ENCODE measurements at places on chromosomes 3 and 15.

DNA sequence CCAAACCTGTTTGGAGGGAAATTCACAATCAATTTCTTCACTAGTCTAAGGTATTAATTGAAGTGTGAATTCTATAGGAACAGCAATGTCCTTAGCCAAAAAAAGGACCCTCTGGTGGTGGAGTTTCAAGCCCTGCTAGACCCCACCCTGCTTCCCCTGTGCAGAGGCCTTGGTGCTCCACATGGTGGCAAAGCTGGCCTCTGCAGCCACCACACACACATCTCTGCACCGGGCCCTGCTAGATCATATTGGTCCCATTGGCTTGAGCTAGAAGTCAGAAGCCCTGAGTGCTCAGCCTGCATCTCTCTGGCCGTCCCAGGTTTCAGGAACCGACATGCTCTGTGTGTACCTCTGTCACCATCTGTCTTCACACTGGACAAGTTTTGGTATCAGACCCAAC lies 220.9 kb upstream of the TRIM42 start:
- DNase-seq = no peak

DNA sequence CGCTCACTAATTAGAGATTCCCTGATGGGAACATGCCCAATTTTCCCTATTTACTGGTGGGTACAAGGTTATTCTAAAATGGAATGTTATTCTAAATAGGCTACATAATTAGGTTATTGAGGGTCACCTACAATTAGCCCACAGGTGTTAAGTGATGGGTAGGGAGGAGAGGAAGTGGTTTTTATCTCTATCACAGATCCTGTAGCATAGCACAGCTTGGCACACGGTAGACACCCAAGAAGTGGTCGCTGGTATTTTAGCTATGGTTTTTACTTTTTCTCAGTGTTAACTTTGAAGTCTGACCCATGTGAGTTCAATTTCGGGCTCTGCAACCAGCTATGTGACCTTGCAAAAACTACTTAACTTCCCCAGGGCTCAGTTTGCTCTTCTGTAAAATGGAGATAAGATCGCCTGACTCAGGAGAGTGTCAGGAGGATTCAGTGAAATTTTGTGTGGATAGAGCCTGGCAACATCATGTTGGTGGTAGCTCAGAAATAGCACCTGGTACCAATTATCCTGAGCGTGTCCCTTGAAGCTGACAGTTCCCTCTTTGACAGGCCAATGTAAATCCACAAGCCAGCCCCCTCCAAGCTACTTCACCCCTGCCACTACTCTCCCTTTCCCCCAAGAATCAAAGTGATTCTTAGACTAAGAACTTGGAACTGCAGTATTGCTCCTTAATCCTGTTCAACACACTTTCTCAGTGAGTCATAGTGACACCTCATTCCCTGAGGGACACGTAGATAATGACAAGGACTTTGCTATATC lies 8.7 kb upstream of the LMCD1 start:
- no peak for DNase-seq

GRCh38 chr15:78387246-78388037 lies 47.3 kb downstream of the CRABP1 start:
- DNase-seq = no peak

DNA sequence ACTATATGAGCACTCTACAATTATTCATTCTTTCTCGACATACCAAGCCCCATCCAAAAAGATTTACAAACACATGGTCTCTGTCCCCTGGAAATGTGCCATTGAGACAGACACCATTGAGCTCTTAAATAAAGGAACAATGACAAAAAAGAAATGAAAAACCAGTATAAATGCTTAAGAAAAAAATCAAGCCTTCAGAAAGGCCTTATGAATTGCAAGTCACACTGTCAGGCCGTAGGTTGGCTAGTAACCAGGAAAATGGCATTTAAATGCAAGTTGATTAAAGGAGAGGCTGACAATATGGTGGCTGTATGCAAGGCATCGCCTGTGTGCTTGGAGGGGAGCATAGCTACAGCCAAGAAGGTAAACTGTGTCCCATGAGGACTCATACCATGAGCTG lies 49.7 kb downstream of the SRGAP3 start:
- DNase-seq = no peak

- DNase-seq = no peak
Observed at GRCh38 chr3:175941352-175941751, 1082.2 kb downstream of the NAALADL2 start.
